ENCODE measurements at places on chromosomes 5 and 9. TPM values are rescaled to one million over a fixed set of nuclear protein-coding genes. Genes with fewer than 3 reads are reported as not detected.

CDK9 gene
- 17.8 TPM for total RNA-seq

EQTN gene
- not detected for total RNA-seq

FAM153A gene
- total RNA-seq = not detected

PPIC gene
- 16.8 TPM for total RNA-seq

ARHGEF39 gene
- total RNA-seq = 15.0 TPM

IRGM gene
- total RNA-seq = not detected

KCNV2 gene
- total RNA-seq = not detected

EGFLAM gene
- total RNA-seq = 1.2 TPM

MYOT gene
- total RNA-seq = not detected

BBLN gene
- total RNA-seq = 202 TPM

C1QTNF3 gene
- 0.34 TPM for total RNA-seq

MTRR gene
- total RNA-seq = 16.4 TPM

EHMT1 gene
- total RNA-seq = 47.4 TPM

LHFPL2 gene
- total RNA-seq = 12.4 TPM

NMUR2 gene
- not detected for total RNA-seq
